ENCODE measurements at places on chromosomes 3 and 15.
A peak's percentile ranks its signal among the peaks of the same experiment; 100 is the strongest.

GRCh38 chr3:52039426-52039825 lies 16.9 kb downstream of the DUSP7 start:
- no peak for DNase-seq

- no peak for DNase-seq
Measured at GRCh38 chr15:35595656-35596055, 49.7 kb upstream of the DPH6 start.

GRCh38 chr3:109687626-109688025 lies 350.3 kb upstream of the DPPA4 start:
- DNase-seq = no peak

DNA sequence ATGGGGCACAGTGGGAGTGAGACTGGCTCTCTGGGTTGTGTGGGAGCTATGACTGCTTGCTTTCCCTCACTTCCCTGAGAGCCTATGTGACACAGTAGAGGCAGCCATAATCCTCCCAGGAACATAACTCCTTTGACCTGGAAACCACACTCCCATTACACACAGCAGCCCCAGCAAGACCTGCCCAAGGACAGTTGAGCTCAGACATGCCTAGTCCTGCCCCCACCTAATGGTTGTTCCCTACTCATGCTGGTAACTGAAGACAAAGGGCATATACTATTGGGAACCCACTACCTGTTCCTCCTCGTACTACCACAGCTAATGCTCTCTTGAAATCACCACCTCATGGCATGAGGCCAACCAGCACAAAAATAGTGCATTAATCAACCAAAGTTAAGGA lies 550.4 kb upstream of the ARPP21 start:
- DNase-seq = no peak

DNA sequence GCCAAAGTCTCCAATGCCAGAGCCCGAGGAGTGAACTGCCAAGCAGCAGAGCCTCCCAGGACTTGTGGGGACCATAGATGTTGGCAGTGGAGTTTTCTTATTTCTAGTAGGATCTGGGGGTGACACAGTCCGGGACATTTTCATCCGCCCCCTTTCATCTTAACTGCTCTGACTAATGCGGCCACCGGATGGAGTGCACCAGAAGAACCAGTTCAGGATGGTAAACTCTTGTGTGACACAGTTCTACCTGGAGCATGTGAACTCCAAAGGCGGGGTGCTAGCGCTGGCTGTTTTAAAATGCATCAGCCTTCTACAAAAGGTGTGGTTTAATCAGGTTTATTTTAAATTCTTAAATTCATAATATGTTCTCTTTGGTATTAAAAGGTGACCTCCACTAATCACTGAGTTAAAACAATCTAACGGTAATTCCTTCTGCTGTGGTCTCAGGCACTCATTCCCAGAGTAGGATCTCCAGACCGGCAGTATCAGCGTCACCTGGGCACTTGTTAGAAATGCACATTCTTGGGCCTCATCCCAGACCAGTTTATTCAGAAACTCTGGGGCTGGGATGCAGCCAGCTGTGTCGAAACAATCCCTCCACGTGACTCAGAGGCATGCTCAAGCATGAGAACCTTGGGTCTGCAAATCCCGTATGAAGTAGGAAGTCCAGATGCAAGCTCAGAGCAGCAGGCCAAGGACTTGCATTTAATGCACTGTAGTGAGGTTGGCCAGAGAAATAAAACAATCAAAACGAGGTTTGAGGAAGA lies 105.5 kb downstream of the GABRB3 start:
- no peak for DNase-seq

- no peak for DNase-seq
Measured at GRCh38 chr3:147360646-147361453, 45.5 kb downstream of the ZIC4 start.

DNA sequence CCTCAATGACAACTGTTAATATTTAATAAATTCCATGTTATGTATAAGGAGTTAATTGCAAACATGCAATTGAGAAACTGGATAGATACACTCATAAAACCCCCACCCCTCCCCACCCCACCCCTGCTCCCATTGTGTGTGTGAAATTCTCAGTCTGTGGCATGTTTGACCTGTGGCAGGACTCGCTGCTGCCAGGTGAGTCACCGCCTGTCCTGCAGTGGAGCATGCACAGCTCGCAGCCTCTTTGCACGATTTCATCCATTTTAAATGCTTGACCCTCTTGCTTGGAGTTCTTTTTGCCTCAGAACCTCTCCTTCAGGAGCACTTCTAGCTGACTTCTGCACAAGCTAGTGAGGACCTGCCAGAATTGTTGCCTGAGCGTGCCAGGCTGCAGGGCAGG lies 5.3 kb upstream of the APEH start:
- no peak for DNase-seq

DNA sequence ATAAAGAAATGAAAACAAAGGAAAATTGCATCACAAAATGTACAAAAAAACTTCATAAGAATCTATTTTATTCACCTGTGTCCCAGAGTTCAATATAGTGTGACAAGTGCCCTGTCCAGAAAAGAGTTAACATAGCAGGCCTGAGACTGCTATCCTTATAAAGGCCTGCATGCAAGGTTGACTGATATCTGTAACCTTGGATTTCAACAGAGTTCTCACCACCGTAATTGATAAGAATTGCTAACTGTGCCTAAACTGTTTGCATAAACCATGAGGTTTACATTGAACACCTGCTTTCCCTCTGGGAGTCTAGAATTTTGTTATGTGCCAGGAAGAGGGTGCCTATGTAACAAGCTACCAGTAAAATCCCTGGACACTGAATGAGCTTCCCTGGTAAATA lies 461.7 kb upstream of the DPH6 start:
- DNase-seq = no peak

GRCh38 chr3:53753518-53754183 lies 92.6 kb downstream of the CHDH start:
- DNase-seq = peak; percentile 7

DNA sequence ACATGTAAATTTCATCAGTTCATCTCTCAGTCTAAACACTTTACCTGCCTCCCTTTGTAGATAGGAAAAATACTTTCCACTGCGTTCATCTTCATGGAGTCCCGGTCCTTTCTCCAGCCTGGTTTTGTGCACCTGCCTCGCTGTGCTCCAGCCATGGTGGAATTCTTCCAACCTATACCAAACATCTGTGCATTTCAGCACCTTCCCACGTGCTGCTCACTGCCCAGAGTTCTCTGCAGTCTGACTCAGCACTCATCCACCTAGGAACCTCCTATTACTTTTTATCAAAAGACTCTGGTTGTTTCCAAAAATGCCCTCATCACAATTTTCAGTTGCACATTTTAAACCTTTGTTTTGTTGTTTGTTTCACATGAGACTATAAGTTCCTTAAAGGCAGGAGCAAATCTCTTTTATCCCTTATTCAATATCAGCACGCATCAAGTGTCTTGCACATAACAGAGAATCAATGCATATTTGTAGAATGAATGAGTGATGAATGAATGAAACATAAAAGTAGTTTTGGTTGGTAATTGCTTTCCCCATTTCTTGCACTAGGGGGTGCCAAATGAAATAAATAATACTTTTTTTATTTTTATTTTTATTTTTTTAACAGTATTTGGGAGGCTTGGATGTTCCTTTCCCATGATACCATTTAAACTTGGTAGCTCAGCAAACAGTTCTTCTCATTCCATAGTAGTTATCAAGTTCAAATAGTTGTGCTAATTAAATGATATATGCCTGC lies 30.2 kb upstream of the ADAMTS9 start:
- no peak for DNase-seq

- no peak for DNase-seq
Measured at GRCh38 chr15:79682285-79682684, 214.5 kb downstream of the MTHFS start.

- DNase-seq = no peak
Measured at GRCh38 chr15:84400820-84401219, 165.2 kb downstream of the GOLGA6L4 start.

DNA sequence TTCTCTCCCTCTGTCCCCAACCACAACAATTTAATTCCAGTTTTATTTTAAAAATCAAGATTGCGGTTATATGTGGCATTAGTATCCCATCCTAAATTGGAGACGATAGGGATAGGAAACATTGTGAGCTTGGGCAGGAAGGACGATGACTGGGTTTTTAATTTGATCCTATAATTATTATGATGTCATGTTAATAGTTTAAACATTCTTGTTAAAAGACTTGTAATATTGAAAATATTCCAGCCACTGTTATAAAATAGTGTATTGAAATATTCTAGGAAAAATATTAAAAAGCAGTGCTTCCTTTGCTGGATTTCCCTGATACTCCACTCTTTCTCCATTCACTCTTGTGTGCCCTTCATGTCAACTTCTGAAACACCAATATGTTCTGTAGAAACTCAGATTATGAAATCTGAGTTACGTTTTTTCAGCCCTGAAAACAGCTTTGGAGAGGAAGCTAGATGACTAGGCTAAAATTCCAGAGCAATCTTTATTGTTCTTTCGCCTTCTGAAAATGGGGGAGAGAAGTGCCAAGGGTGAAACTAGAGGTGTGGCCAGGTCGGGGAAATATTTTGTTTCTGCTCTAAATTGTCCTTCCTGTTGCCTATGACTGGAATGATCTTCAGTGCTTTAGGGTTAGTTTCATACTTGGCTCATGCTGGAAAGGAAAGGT lies 46.1 kb upstream of the MAP3K13 start:
- peak; percentile 94 for DNase-seq

GRCh38 chr3:61118830-61119229 lies 132.4 kb downstream of the FHIT start:
- DNase-seq = no peak
